Activated CD4-positive, alpha-beta T cell treated with anti-CD3 and anti-CD28 coated beads, Interleukin-10, Interleukin-2, amounts not matched to agents 100 ng/mL and 50 ng/mL, durations not matched to agents 16 hours and 8 hours (primary cell): ENCODE measurements at places on chromosomes 13 and 19.

GRCh38 chr19:30682999-30683536 is 310.9 kb downstream of the ZNF536 start:
- peak; percentile 55 for DNase-seq

- no peak for DNase-seq
Observed at GRCh38 chr19:48672994-48673393, at the start of gene NTN5. NTN5 (minus strand) TSS chr19:48673017; CDS start chr19:48670986, 2,031 bp downstream.

GRCh38 chr19:33383720-33384292 is 10.3 kb downstream of the CEBPG start:
- DNase-seq: no peak

GRCh38 chr13:88937384-88937783 is 1266.2 kb downstream of the SLITRK5 start:
- no peak for DNase-seq

GRCh38 chr19:55165952-55166529 is 372 bp downstream of the DNAAF3 start:
- peak; percentile 58 for DNase-seq

DNA sequence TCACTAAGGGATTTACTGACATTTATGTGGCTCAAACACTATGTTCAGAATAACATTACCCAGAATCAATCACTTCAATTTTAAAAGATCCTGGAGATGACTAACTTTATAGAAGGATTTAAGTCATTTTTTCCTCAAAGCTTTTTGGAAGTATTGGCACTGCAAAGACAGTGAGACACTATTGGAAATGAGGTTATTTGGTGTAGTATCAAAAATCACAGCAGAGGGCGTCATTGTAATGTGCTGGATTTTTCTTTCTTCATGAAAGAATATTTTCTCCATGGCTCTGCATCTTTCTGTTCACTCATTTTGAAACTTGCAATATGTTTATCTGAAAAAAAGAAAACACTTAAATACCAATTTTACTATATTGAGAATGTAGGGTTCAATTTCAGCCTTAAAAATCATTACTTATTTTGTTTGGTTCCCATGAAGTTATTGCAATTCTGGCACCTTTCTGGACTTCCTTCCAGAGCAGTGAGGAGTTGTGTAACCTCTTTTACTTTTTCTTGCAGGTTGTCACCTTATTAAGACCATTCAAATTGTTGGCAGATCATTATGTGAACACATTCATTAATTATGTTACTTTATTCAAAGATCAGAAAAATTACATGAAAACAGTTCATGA is 3.7 kb upstream of the CSNK1A1L start:
- peak; percentile 17 for DNase-seq

- no peak for DNase-seq
Observed at GRCh38 chr13:95418946-95419345, 117.7 kb upstream of the ABCC4 start.

DNA sequence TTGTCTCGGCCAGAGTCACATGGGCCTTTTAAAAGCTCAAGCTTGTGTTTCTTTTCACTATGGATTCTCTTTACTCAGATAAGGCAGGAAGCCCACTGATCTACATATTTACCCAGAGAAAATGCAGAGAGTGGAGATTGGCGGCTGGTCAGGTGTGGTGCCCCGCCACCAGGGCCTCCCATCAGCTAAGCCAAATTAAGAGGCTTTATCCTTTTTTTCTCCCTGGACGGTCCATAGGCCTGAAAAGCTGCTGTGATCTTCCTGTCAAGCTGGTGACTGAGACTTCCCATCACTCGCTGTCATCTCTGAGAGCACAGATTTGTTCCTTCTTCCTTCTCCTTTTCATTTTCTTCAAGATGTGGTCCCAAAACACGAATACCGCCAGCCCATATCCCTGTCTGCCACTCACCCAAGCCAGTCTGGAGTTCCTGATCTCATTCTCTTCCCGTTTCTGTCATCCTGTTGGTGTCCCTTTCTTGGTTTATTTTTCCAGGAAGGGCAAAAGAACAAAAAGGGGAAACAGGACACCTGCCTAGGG is 1.9 kb downstream of the SAFB start:
- no peak for DNase-seq

- DNase-seq: no peak
Observed at GRCh38 chr13:38417241-38417640, 67.6 kb downstream of the UFM1 start.

DNA sequence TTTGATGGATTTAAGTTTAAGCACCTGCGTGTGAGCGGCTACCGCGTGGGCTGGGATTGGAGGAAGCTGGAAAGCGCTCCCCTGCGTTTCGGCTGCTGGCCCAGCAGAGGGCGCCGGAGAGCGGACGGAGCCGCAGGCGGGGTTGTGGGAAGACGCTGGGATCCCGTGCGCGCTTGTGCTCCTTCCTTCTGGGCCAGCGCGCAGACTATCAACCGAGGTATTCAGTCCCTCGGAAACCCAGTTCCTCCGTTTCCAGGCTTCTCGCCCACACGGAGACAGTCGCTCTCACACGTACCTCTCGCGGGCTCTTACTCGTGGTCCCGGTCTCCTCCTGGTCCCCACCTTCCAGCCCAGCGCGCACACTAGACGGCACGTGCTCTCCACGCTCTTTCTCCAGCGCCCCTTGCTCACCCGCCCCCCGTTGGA is 28.8 kb downstream of the EPN1 start:
- DNase-seq: peak; percentile 49

DNA sequence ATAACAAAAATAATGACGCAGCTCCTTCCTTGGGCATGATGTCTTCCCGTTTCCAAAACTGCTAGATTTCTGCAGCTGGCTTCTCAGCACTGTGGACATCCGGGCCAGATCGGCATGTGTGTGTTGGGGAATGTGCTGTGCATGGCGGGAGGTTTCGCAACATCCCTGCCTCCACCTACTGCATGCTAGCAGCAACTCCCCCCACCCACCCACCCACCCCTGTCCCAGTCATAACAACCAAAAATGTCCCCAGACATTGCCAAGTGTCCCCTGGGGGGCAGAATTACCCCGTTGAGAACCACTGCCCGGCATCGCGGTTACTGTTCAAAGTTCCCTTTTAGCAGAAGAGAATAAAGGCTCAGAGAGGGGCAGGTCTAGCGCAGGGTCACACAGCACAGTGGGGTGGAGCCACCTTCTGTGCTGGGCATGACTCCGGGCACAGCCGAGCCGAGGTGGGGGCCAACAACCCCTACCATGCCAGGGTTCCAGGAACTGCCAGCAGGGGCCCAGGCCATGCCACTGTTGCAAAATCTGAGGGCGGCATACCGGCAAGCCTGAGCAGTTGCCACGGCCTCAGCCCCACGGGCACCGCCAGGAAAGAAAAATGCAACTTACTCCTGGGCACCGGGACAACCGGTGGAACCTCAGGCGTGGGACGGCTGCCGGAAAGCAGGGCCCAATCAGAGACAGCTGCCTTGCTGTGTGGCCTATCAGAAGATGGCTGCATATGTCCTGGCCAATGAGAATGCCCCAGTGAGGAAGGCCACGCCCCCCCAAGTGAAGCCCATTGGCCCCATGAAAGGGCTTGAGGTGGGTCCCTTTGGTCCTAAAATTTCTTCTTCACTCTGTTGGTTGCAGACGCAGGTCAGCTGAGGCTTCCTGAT is 22.5 kb upstream of the NFIC start:
- peak; percentile 57 for DNase-seq

GRCh38 chr19:2814426-2814825 is 5.2 kb upstream of the ZNF554 start:
- no peak for DNase-seq
